COR-L47 (cell line): ENCODE measurements at places on chromosomes 1 and 21.

DNA sequence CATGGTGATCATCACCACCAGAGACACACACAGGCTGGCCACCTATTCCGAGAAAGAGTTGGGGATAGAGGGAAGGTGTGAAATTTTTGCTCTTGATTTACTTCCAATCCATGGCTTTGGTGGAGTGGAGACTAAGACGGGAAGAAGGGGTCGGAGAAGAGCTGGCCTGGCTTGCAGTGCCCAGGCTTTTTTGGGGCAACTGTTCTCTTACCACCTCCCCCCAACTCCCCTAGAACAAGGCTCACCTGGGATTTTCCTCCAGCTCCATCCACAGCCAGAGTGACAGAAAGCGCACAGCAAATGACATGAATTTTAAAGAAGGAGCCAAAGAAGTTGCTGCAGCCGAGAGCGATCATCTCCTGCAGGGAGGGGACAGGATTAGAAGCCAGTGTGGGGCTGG lies 16.0 kb downstream of the SLC26A9 start:
- no peak for DNase-seq

- no peak for DNase-seq
Observed at GRCh38 chr1:209064850-209065706, 518.4 kb upstream of the CAMK1G start.

DNA sequence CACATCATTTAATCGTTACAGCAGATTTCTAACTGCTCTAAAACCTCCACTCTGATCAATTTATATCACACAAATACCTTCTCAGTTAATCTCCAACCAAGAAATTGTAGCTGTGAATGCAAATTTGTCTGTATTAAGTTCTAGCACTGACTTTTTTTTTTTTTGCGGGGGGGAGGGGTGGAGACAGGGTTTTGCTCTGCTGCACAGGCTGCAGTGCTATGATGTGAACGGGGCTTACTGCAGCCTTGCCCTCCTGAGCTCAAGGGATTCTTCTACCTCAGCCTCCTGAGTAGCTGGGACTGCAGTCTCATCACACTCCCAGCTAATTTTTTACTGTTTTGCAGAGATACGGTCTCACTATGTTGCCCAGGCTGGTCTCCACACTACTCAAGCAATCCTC lies 163.6 kb downstream of the RERE start:
- no peak for DNase-seq

DNA sequence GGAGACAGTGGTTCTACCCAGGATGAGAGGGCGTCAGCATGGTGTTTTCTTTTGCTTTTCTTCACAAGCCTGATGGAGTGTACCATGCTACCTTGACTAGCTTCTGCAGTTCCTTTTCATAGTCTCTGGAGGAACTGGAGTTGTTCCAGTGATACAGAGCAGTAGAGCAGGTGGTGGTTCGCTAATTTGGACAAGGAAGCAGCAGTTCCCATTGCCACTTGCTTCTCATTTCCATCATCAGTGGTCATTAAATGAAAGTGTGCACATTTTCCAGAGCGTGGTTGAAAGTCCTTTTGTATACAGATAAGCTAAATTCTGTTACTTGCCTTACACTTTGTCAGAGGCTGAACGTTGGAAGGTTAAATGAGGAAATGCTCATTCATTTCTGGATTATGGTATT lies 182.3 kb downstream of the C1orf21 start:
- DNase-seq = no peak

DNA sequence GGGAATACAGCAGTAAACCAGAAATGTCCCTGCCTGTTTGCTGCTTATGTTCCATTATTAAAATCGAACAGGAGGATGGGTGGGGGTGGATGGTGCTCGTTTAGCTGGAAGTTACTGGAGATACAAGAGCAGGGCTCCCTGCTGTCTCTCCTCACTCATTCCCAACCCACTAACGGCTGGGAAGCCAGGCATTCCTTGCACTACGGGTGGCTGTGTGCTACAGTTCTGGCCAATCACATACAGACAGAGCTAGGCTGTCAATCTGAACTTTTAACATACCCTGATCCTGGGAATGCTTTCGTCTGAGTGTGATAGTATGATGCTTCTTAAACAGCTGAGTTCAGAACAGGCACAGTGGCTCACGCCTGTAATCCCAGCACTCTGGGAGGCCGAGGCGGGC lies 7.0 kb downstream of the SIPA1L2 start:
- no peak for DNase-seq

DNA sequence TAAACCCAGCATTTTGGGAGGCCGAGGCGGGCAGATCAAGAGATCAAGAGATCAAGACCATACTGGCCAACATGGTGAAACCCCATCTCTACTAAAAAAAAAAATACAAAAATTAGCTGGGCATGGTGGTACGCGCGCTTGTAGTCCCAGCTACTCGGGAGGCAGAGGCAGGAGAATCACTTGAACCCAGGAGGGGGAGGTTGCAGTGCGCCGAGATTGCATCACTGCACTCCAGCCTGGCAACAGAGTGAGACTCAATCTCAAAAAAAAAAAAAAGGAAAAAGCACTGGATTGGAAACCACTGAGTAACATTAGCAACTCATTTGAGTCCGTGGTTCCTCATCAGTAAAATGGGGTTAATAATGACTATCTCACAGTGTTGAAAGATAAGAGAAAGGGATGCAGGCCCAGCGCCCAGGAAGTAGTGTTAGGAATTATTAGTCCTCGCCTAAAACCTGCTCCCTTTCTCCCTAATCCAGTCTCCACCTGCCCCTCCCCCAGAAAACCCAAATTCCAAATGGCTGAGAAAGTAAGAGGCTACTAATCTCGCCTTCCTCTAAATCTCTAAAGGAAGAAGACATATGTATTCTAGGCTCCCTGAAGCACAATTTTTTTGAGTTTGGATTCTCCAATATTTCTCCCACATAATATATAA lies 49.5 kb downstream of the RHBG start:
- DNase-seq = no peak

DNA sequence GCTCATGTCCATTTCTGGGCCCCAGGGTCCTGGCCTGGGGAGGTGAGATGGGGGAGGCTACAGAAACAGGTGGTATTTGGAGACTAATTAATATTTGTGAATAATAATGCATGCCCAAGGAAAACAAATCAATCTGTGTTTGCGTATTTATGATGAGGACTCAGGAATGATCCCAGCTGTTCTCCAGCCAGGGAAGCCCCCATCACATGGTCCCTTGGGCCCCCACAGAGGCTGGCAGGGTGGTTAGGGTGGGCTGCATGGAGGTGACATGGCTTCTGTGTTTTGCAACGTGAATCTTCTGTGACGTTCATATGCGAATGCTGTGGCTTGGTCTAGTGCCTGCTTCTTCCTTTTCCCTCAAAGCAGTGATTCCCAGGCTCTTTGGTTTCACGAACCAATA lies 10.5 kb downstream of the PTPRF start:
- no peak for DNase-seq

- no peak for DNase-seq
Observed at GRCh38 chr1:169634145-169634544, 4.2 kb upstream of the SELP start.

GRCh38 chr1:12343823-12344487 lies 114.1 kb downstream of the VPS13D start:
- DNase-seq = no peak

DNA sequence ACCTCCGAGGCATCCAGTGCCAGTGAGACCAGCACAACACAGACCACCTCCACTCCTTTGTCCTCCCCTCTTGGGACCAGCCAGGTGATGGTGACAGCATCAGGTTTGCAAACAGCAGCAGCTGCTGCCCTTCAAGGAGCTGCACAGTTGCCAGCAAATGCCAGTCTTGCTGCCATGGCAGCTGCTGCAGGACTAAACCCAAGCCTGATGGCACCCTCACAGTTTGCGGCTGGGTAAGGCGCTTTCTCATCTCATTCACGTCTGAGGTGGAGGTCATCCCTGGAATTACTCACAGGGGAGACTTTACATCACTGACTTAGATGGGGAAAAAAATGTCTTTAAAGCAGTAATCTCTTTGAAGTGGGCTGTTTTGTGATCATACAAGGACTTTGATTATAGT lies 106.3 kb downstream of the CD247 start:
- no peak for DNase-seq

DNA sequence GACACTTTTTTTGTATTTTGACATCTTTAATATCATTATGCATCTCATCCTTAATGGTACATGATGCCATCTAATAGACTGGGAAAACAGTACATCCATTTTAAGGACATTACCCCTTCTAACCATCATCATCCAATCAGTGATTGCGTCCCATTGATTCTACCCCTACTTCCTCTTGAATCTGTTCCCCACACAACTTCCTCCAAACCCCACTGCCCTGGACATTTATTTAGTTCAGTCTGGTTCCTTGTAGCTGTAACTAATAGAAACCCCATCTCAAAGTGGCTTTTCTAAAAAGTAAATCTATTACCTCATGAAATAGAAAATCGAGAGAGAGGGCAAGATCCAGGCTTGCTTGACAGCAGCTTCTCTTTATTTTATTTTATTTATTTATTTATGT lies 2.1 kb upstream of the ITLN1 start:
- no peak for DNase-seq

GRCh38 chr1:15148941-15149340 lies 4.6 kb upstream of the TMEM51 start:
- no peak for DNase-seq

DNA sequence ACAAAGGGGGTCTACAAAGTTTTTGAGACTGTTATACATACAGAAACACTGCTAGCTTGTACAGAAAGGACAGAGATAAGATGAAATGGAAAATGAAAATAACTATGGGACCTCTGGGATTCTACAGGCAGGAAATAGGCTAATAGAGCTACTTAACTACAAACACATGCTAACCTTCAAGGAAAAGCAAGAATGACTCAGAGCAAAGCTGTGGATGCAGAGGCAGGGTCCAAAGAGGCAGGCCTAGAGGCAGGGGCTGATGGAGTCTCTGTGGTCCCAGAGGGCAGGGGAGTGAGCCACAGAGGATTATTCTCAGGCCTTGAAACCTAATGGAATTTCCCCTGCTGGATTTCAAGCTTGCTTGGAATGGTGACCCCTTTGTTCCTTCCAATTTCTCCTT lies 18.7 kb upstream of the GOLT1A start:
- DNase-seq = no peak
